Activated CD8-positive, alpha-beta T cell treated with anti-CD3 and anti-CD28 coated beads, Interleukin-2, amount 10 ng/mL, durations not matched to agents 7 days and 5 days (primary cell): ENCODE measurements at places on chromosomes 4 and X. TPM values are rescaled to one million over a fixed set of nuclear protein-coding genes. Genes with fewer than 3 reads are reported as not detected.

Gene DRP2
- total RNA-seq, result 0.91 TPM

Gene TMEM131L
- total RNA-seq, result 58.4 TPM

Gene SPANXA1
- total RNA-seq, result not detected

Gene SLC4A4
- 4.6 TPM for total RNA-seq

Gene SUV39H1
- 35.3 TPM for total RNA-seq

Gene TMSB15C
- 4.8 TPM for total RNA-seq

DNA sequence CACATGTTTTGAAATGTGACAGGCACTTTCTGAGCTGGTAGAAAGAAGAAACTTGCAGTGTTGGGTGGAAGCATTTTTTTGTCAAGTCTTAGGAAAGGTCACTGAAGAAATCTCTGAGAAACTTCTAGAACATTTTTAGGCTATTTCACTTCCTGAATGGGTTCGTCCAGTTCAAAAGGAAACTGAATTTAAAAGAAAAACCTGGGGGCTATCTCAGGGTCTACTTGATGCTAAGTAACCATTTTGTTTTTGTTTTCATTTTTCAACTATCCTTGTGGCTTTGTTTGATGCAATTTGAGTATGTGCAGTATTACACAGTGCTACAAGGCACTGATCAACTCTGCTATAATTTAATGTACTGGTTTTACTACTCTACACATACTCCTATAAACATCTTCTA is 34.0 kb upstream of the AMOT start:
- no peak for DNase-seq

GRCh38 chr4:124321364-124321763 is 391.2 kb downstream of the ANKRD50 start:
- no peak for DNase-seq

- DNase-seq, result no peak
Measured at GRCh38 chrX:115449742-115450141, 111.2 kb upstream of the PLS3 start.

DNA sequence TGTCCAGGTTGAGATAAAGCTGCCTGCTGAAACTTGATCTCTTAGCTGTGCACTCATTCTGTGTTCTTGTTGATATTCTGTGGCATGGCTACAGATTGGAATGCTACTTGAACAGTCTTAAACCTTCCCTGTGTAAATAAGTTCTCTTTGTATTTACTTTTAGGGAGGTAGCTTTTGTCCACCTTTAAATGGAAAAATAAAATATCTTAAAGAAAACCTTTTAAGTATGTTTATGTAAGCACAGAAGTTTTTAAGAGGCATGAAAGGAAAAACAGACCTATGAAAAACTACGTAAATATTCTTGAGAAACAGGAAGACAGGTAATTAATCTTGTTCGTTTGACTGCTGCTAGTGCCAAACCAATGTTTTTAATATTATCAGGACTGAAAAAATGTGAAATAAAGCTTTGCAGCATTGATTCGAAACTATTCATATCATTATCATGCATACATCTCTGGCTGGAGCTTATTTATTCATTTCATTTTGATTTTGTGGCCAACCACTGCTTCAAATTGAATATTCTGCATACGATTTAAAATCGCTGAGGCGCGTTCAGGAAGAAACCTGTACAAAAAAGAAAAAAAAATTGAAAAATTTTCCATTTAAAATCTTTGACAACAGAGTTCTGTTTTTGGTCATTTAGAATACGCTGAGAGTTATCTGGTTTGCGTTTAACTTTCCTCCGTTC is 17.8 kb downstream of the HSD17B13 start:
- DNase-seq, result no peak

DNA sequence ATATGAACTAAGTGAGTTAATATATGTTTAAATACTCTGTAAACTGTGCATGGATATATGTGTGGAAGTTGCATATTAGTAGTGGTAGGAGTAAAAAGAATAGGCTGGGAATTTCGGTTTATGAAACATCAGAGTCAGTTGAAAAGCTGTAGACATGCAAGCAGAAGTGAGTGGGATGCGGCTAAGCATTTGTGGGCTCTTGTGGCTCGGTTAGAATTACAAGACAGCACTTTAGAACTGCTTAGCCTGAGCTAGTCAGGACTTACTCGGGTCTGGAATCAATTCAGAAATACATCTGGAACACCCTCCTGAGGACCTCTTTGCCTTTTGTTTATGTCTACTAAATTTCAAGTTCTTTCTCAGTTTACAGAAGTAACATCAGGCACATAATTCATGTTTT is 93.6 kb downstream of the AFF2 start:
- DNase-seq, result no peak

GRCh38 chr4:74056858-74057562 is 18.5 kb upstream of the CXCL3 start:
- no peak for DNase-seq

DNA sequence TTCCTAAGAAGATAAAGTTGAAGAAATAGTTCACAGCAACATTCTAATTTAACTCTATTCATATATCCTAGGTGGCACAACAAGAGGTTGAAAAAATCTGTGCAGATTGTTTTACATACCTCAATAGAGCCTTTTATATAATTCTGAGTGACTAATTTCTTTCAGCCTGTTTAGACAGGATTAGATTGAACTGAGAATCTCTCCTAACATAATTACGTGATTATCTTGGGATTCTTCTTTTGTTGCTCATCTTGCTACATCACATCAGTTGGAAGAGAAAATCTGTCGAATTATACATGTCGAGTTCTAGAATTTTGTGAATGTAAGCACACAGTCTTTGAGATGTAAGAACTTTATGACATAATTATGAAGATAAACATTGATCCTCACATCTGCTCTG is 1873.7 kb upstream of the IGFBP7 start:
- DNase-seq, result no peak

GRCh38 chrX:42772874-42773273 is 5.1 kb downstream of the PPP1R2C start:
- no peak for DNase-seq

DNA sequence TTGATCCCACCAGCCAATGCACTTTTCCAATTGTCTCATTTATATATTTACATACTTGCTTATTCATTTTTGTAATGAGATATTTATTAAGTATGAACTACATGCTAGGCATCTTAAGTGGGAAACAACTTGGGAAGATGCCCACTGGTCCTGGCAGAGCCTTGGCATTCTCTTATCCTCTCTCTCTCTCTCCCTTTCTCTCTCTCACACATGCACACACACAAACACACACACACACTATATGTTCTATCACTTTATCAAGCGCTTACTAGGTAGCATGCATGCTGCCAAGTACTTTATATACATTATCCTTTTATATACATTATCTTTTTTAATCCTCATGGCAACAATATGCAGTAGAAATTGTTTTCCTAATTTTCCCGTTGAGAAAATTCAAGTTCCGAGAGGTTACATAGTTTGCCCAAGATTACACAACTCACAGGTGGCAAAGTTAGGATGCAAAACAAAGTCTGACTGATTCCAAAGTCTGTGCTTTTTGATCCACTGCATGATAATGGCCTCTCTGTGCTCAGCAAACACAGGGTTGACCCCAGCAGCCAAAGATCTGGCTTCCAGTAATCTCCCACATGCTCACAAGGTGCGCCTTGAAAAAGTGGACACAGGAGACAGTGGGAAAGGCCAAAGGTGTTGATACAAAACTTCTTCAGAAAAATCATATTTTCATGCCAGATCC is 173.1 kb upstream of the KLF3 start:
- DNase-seq, result no peak

DNA sequence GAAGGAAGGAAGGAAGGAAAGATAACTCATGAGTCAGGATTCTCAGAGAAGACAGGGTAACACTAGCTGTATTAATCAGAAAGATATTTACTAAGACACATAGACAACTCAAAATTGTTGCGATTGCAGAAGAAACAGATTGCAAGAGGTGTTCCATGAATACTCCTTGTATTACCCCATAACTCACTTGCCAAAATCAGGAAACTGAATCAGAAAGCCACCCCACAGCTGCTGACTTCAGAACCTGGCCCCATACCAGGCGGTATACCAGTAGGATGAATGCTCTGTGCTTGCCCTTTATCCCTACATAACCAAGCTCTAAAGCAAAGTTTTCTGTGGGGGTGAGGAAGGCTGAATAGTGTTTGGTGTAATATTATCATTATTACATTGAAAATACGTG is 468.5 kb downstream of the IQCM start:
- DNase-seq, result no peak

GRCh38 chr4:86564795-86565194 is 29.3 kb upstream of the PTPN13 start:
- no peak for DNase-seq

GRCh38 chrX:108169768-108170167 is 78.2 kb downstream of the ATG4A start:
- no peak for DNase-seq

DNA sequence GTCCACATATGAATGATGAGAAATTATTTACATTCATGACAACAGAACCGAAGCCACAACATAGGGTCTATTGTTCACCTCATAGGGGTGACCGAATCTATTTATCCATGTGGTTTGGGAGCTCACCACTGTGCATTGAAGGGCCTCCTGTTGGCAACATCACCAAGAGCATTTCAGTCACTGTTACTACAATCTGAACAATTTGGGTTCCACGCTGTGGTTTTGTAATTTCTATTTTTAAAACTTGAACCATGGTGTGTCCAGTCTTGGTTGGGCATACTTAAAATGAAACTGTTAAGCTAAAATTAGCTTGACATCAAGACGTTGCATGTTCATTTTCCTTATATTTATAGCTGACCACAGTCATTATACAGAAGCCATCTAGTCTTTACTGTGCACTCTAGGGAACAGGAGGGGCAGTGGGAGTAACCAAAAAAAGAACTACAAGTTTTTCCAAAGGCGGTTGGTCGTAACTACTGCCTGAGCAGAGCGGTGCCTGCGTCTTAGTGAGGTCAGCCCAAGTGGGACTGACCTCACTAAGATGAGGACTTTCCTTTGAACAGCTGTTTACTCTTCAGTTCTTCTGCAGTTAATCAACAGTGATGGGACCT is 192.1 kb downstream of the SPRY1 start:
- no peak for DNase-seq

- DNase-seq, result no peak
Measured at GRCh38 chr4:5638316-5638715, 70.0 kb downstream of the EVC2 start.

GRCh38 chr4:14434916-14435315 is 567.4 kb upstream of the CPEB2 start:
- DNase-seq, result no peak

DNA sequence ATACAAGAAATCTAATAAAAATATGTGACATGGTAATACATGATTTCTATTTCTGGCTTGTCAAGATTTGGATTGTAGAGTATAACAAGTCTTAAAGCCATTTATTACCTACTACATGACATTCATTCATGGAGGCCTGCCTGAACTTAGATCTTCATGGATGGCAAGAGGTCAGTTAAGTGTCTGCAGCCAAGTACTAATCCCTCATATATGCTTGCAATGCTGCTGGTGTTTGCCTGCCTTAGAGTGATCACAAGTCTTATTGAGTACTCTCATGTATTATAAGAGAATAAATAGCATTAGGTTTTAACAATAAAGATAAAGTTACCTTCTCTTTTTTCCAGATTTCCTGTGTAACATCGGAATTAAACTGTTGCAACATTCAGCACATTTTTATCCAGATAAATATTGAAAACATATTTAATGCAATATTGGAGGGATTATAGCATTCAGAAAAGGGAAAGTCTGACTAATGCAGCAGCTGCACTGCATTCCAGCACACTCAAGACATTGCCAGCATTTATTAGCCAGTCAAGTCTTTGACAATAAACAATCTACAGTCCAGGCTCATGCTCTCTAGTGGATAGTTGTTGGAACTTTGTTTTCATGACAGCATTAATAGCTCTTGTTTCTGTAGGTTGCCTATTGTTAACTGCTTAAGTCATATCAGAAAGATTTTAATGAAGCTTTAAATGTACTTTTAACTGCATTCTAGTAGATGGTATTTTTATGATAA is 737.1 kb downstream of the FAT4 start:
- DNase-seq, result no peak

DNA sequence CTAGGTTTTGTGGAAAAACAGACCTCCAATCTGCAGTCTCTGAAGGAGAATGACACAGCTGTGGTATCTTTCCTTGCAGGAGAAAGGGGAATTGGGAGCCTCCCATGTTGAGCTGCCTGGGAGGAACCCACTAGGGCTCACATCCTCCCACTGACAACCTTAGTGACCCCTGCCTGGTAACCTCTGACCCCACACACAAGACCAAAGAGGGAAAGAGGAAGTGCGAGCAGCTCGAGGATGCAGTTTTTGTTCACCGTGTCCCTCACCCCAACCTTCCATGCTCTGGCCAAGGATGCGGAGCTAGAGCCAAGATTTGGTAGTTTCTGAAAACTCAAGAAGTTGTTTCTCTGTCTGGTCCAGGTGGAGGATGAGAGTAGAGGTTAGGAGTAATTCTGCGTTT is 5.4 kb upstream of the ZXDA start:
- DNase-seq, result no peak

- no peak for DNase-seq
Measured at GRCh38 chr4:113666386-113667114, 95.0 kb downstream of the CAMK2D start.

DNA sequence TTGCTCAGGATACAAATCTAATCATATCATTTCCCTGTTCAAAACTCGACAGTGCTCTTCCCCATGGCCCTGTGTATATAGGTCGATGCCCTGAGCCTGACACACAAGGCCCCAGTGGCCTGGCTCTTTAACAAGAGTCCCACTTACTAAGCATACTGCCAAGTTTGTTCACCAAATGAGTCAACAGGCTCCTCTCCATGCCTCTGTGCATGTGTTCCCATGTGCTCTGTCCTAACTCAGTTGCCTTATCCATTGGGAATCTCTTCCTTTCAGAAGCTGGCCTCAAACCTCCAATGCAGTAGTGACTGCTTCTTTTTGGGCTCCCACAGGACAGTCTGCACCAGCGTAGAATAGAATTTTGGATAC is 18.9 kb upstream of the CXCR3 start:
- no peak for DNase-seq

- DNase-seq, result peak; percentile 65
Measured at GRCh38 chr4:87219632-87220093, 755 bp downstream of the KLHL8 start.

DNA sequence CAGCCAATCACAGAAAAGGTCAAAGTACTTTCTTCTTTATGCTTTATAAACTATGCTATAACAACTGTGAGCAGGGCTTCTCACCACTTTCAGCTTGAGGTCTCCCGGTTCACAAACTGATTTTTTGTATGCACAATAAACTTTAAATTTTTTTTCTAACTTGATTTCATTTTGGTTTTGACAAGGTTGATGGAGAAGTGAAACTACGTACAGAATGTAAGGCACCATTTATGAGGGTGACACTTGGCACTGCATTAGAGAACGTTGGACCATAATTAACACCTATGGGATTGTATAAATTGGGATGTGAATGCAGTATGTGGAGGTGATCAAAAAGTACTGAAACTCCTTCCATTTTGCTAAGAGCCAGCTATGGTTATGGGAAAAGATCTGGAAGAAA is 857.9 kb upstream of the HTR2C start:
- DNase-seq, result no peak

- DNase-seq, result no peak
Measured at GRCh38 chr4:20572976-20573375, 127.3 kb upstream of the PACRGL start.

GRCh38 chrX:148610328-148610698 is 109.9 kb downstream of the AFF2 start:
- DNase-seq, result no peak
